DMS 273 treated with DMSO at 0.1 percent for 48 hours (cell line): ENCODE measurements at places on chromosomes 6 and 20.

DNA sequence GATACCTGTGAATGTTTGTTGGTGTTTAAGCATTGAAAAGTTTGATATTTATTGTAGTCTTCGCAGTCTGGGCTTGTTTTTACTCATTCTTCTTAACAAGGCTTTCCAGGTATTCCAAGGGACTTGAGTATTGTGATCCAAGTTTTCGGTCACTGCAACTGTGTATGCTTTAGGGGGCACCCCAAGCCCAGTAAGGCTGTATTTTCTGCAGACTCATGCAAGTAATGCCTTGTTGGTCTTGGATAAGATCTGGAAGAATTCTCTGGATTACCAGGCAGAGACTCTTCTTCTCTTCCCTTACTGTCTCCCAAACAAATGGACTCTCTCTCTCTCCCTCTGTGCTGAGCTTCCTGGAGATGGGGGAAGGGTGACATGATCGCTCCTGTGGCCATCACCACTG lies 82.1 kb downstream of the RFPL4B start:
- DNase-seq: no peak

DNA sequence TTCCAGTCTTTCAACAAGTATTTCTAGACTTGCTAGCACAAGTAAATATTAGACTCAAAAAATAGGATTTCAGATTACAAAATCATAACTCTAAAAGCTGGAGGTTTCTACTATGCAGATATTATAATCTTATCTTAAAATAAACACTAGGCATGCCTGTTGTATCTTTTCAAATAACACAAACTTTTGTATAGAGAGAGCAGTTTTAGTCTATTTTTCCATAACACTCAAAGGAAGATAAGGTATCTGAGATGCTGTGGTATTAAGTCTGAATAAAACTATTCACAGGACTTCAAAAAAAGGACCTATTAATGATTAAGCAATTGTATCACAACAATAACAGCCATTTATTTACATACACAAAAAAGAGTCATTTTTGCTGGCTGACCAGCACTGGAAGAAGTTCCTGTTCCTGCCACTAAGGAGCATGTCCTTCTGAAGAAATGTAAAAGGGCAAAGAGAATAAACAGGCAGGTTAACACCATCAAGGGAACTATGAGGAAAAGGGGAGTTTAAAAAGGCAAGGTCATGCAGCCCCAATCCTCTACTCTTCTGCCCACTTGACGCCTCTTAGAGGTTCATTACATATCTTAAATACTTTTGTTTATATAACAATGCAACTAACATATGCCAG lies 39.4 kb downstream of the REPS1 start:
- no peak for DNase-seq

GRCh38 chr6:34157236-34157830 lies 11.4 kb upstream of the GRM4 start:
- no peak for DNase-seq

GRCh38 chr6:74632196-74632875 lies 573.5 kb downstream of the COL12A1 start:
- DNase-seq: no peak

DNA sequence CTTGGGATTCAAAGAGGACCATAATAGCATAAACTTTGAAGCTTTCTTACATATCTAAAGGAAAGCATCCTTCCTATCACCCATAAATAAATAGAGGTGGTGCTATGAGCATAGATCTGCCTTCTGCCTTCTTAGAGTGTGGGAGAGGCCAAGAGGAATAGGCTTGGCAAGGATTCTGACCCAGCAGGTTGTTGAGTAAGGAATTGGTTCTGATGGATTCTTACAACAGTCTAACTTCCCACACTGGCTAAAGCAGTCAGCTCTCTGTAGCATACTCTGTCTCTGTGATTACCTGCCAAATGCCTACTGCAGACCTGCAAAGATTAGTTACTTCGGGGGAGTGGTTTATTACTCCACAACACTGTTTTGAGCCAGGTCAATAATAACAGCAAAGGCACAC lies 198.0 kb upstream of the RAB32 start:
- no peak for DNase-seq
